Stimulated activated CD8-positive, alpha-beta memory T cell treated with anti-CD3 and anti-CD28 coated beads, Interleukin-12 subunit alpha, Interleukin-12 subunit beta, amount 100 ng/mL, for 4 hours (primary cell): ENCODE measurements at places on chromosomes 6 and 20.

- no peak for DNase-seq
Measured at GRCh38 chr20:4513720-4514119, 208.0 kb upstream of the PRND start.

DNA sequence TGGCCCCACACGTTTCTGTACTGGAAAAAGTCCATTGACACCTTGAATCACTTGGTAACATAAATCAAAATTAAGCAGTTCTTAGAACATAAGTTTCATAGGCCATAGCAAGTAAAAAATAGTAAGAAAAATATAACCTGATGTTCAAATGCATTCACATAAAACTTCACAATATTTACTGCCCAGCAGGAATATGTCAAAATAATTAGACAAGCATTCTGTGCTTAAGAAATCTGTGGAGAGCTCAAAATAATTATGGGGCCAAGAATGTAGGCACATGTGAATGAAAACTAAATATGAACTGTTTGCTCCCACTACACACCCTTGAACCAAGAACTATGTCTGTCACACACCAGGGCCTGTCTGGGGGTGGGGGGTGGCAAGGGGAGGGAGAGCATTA lies 70.8 kb downstream of the IPCEF1 start:
- DNase-seq, result no peak

DNA sequence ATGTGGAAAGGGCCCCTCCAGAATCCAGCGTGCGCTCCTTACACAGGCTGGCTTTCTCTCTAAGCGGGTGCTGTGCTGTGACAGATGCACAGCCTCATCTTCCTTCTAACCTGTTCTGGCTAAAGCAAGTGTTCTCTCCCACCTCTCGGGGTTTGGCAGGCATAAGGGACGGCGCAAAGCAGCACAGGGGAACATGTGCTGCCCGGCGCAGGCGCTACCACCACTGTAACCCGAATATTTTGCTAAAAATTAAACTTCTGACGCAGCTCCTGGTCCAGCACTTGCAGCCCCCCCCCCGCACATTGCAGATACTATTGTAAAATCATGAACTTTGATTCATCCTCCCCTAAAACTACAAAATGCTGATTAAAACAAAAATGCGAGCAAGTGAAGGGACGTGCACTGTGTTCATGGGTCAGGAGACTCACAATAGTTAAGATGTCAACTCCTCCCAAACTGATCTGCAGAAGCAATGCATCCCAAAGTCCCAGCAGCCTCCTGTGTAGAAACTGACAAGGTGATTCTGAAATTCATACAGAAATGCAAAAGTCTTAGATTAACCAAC lies 43.0 kb downstream of the TAF4 start:
- DNase-seq, result no peak

DNA sequence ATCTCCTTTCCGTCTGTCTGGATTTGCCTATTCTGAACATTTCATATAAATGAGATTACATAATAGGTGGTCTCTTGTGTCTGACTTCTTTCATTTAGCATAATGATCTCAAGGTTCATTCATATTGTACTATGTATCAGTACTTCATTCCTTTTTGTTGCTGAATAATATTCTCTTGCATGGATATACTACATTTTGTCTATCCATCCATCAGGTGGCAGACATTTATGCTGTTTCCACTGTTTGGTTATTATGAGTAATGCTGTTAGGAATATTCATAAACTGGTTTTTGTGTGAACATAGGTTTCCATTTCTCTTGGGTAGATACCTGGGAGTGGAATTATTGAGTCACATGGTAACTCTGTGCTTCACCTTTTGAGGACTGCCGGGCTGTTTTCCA lies 148.2 kb upstream of the PMEPA1 start:
- no peak for DNase-seq

- DNase-seq, result no peak
Measured at GRCh38 chr6:119137194-119138072, 59.0 kb upstream of the FAM184A start.

DNA sequence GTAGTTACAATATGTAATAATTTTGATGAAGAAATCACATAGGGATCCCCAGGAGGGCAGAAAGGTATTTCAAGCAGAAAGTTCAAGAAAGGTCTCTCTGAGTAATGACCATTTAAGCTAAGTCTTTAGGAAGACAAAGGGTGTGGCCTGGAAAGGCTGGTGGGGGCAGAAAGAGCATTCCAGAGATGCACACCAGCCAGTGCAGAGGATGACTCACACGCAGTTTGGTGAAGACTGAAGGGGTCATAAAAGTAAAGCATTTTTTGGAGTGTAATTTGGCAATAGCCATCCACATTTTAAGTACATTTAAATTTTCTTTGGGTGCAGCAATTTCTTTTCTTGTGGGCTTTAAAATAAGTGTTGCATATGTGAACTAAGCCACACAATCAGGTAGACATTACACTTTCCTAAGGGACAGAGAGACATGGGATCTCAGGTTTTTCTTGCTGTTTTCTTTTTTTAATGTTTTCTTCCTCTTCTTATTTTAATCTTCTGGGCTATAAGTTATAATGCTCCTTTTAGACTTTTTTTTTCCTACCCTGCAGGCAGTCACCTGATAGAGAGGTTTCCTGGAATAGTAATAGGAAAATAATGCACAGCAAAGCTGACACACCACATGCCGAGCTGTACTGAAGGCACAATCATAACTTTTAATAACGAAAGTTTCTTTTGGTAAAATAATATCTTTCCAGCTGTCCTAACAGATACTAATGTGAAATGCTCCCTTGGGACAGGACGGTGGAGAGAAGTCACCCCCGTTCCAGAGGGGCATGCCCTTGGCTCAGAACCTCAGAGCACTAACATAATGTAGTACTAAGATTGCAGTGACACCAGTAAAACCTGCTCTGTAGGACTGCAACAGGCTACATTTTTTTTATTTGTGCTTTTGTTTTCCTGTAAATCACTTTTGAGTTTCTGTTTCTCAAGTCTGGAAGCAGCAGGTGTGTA lies 49.6 kb upstream of the PTPRK start:
- no peak for DNase-seq

- no peak for DNase-seq
Measured at GRCh38 chr6:107066697-107067659, 39.0 kb downstream of the MTRES1 start.

DNA sequence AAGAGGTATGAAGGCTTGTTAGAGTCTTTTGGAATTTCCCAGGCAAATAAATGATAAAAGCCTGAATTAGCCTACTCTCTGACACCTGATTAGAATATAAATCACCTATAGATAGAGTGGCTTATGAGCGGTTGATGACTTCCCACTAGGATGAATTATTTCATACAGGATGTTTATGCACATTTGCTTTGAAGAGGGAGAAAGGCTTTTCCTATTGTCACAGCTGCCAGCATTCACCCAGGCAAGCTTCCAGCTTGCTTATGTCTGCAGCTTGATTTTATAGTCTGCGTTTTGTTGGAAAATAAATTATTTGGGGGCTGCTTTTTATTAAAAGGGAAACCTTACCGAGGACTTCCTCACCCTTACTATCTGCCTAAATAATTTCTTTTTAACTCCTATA lies 51.3 kb upstream of the EIF2S2 start:
- DNase-seq, result no peak
